HT1080 (cell line): ENCODE measurements at places on chromosomes 4 and X.

DNA sequence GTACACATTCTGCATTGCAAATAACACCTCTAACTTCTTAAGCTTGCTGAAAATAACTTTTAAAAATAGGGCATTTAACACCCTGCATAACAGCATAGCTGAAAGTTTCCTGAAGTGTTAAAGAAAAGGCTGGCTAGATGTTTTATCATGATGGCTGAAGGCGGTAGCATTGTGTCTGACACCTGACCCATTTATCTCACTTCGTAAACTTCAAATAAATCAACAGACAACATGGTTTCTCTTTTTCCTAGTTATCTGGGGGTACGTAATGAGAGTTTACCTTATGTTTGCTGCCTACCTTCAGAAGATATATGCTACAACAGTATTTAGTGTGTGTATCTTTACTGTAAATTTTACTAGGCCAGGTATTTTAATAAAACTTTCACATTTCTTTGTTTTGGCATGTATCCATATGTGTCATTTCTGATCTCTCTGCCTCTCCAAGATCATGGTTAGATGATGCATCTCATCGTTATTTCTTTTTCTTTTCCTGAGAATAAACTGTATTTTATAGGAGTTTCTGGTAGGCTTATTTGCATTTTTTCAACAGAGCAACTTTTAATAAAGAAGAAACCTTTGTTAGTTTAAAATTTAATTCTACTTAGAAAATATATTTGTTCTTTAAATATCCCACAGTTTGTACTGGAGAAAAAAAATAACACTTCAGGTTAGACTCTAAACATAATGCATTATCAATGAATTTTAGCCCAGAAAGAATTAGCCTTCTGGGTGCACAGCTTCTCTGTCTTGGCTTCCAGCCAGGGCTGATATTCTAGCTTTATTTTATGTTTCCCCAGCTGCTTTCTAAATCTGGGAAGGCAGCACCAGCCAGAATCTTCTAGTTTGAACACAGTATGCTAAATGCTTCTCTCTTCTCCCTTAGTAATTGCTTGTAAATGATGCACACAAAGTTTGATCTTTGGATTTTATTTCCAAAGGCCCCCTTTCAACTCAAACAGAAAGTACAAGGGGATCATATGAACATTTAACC lies 2.9 kb downstream of the NDST4 start:
- DNase-seq = peak; percentile 21

DNA sequence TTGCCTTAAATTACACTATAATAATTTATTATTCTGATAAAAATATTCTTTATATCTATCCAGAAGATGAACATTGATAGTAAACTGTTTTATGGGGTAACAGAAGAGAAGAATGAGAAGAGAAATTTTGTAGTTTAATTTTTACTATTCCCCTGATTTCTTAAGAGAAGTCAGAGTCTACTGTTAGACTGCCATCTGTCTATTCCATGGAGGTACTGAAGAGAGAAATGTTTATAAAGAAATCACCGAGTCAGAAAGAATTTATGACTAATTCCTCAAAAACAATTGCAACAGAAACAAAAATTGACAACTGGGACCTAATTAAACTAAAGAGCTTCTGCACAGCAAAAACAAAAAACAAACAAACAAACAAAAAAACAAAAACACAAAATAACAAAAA lies 149.9 kb downstream of the FGF16 start:
- peak; percentile 13 for DNase-seq

DNA sequence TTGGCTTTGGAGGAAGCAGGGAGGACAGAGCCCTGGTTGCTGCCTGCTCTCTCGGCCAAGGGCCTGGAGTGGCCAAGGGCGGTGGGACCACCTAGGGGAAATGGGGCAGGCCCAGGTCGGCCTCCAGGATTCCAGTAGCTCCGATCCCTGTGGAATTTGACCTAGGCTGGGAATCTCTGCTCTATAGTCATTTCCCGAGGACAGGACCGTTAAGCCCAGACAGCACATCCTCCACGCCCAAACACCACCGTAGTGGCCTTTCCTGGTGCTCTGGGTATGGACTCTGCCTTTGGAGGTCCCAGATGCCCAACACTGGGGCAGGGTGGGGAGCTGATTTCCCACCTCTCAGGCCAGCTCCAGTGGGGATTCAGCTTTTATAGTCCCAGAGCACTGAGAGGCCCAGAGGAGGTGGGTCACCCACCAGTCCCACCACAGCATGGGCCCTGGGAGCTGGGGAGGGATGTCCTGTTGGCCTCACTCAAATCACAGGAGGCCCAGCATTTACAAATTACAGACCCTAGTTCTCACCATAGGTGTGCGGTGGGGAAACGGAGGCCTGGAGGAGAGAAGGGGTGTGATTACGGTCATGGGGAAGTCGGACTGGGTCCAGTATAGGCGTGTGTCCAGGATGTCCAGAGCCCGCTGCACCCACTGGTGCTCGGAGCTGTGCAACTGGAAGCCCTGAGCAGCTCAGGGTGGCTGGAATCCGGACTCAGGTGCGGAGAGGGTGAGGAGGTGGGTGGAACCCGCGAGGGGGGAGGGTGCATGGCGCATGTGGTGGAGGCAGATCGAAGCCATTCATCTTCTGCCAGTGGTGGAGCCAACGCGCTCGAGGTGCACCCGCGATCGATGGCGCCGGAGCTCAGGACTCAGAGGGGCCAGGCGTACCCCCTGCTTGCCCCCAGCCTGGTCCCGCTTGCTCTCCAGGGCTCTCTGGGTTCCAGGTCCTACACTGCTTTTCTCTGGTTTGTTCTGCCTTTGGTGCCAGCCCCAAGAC lies 7.7 kb downstream of the HMX1 start:
- DNase-seq = no peak

DNA sequence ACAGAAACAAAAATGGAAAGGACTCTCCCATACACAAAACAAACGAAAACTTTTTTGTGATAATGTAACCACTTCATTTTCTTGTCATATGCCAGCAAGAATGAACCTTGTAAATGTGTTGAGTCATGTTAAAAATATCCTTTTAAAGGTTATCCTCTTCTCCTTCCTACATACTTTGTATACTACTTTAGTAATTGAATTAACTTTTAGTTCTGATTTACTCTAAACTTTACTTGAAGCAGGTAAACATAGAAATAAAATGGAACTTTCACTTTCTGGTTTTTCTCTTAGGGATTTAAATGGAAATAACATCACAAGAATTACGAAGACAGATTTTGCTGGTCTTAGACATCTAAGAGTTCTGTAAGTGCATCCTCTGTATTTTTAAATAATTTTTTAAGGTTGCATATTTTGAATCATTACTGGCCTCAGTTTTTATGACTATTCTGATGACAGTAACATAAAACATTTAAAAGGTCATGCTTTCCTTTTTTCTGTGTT lies 4.7 kb downstream of the SLIT2 start:
- no peak for DNase-seq

GRCh38 chr4:86155766-86156165 lies 204.1 kb downstream of the MAPK10 start:
- DNase-seq = peak; percentile 6

DNA sequence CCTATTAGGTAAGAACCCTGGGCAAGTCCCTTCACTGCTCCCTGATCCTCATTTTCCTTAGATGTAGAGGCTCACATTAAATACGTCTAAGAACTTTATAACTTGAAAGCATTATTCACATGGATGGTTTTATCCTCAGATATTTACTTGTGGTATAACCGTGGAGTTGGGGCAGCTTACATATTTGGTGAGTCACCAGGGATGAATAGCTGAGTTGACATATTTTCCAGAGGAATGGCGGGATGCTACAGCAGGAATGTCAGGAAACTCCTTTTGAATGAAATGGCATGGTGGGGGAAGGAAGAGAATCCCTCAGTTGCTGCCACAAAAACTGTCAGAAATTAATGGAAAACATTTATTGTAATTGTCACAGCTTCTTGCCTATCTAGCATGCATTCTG lies 165.3 kb upstream of the RPS6KA3 start:
- DNase-seq = peak; percentile 44

- no peak for DNase-seq
Observed at GRCh38 chr4:111267786-111268185, 644.9 kb upstream of the PITX2 start.

DNA sequence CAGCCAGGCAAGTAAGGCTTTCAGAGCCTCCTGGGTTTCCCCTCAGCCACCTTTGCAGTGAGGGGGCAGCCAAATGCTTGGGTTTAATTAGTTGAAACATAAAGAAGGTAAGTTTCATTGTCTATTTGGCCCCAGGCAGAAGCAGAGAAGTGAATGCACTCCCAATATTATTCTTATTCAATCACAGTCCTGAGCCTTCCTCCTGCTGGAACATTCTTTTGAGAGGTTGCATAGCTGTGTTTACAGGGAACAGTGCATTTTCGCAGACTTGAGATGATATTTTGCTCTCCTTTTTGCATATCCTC lies 13.9 kb downstream of the SLC2A9 start:
- no peak for DNase-seq

GRCh38 chr4:26912069-26912468 lies 51.4 kb downstream of the STIM2 start:
- DNase-seq = no peak

DNA sequence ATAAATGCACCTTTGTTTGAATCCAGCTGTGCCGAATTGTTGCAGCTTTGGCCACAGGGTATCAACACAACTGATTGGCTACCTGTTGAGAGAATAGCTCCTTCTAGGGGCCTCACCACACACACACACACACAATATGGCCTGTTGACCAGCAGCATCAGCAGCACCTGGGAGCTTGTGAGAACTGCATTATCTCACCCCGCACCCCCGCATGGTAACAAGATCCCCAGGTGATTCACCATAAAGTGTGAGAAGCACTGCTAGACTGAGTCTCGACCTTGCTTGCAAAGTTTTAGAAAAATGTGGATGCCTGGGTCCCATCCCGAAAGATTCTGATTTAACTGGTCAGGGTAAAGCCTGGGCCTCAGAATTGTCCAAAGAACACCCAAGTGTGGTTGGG lies 176.9 kb upstream of the PRPS2 start:
- DNase-seq = no peak

DNA sequence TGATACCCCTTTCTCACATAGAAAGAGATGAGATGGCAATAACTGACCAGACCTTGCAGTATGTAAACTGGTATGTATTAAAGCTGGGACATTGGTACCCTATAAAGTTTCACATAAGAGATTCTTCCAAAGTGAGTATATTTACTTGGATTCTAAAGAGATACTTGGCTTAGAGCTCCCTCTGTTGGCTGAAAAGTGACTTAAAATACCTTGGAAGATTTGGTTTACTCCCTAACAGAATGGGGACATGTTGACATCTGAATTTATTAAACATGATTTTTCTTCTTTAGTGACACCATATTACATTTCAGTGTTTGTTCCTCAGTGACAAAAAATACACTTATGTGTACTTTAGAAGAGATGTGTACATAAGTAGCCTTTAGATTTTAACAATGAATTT lies 47.9 kb upstream of the RGN start:
- peak; percentile 10 for DNase-seq

DNA sequence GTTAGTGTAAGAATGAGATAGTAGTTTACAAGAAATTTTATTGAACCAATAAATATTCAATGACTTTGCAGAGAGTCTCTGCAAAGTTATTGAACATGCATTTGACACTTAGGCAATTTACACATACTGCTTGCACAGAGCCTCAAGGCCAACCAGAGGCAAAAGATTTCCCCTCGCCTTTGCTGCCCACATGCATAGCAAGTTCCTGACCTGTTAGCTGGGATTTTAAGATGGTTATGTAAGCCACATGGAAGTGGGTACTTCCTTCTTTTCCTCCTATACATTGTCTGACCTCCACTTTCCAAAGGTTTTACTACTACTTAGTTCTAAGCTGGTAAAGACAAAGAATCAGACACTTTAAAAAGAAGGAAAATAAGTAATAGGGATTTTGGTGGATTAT lies 430.1 kb upstream of the FRG1 start:
- no peak for DNase-seq

DNA sequence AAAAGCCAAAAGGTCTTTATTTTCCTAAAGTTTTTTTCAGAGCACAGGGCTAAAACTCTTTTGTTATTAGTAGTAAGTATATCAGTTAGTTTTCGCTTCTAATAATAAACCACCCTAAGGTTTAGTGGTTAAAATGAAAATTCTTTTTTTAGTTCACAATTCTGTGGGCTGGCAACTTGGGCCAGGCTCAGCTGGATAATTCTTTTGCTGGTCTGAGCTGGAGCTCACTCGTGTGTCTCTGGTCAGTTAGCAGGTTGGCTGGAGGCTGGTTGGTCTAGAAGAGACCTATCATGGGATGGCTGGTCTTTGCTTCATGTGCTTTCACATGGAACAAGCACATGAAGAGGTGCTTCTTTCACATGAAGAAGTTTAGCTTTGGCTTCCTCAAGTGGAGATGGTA lies 227.1 kb upstream of the LCORL start:
- no peak for DNase-seq

DNA sequence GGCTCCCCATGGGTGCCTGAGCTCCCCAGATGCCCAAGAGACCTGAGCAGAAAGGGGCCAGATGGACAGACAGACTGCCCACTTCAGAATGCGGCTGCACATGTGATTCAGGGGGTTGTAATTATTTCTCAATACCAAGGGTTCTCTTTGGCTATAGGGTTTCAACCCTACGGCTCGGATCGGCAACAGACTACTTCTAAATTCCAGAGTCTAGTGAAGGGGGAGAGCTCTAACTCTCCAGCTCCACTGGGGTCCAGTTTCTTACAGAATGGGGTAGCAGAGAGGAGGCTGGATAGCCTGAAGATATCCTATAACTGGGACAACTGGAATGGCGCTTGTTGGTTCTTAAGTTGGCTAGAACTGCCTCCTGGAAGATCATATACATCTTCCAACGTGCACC lies 136.3 kb downstream of the MGST2 start:
- no peak for DNase-seq

- peak; percentile 45 for DNase-seq
Observed at GRCh38 chr4:158630893-158631292, 40.8 kb downstream of the C4orf46 start.

- DNase-seq = no peak
Observed at GRCh38 chr4:14059006-14059405, 431.5 kb upstream of the BOD1L1 start.

DNA sequence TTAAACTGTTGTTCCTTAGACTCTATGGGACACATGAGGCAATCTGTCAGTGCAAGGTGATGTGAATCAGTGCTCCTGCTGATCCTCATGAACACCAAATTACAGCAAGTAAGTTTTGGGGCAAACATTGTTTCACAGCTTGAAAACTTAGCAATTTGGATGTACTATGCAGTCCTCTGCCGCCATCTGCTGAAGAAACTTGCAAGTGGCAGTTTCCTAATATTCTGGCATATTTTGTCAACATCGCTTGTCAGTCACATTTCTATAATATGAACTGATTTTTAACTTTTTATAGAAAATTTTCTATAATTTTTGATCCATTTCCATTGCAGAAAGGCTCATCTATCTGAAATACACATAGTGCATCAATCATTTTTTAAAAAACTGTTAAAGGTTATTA lies 56.3 kb downstream of the ZAR1 start:
- DNase-seq = peak; percentile 25
